ENCODE measurements at places on chromosomes 12 and 14.

DNA sequence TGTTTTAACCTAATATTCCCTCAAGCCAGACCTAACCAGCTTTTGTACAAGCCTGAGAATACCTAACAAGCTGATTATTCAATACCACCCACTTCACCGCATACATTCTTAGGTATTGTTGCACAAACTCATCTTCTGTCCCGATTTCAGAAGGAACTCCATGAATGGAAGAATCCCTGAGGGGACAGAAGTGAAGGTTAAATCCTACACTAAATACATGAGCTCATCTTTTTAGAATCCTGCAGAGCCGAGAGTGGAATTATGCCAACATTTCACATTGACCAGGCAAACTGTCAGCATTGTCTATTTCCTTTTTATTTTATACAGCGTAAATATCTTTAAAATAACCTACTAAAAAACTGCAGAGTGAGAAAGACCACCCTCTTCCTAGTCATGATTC, 140.7 kb upstream of the PRICKLE1 start:
- DNase-seq, result no peak

GRCh38 chr12:96250119-96250685, 56.0 kb downstream of the ELK3 start:
- DNase-seq, result no peak

DNA sequence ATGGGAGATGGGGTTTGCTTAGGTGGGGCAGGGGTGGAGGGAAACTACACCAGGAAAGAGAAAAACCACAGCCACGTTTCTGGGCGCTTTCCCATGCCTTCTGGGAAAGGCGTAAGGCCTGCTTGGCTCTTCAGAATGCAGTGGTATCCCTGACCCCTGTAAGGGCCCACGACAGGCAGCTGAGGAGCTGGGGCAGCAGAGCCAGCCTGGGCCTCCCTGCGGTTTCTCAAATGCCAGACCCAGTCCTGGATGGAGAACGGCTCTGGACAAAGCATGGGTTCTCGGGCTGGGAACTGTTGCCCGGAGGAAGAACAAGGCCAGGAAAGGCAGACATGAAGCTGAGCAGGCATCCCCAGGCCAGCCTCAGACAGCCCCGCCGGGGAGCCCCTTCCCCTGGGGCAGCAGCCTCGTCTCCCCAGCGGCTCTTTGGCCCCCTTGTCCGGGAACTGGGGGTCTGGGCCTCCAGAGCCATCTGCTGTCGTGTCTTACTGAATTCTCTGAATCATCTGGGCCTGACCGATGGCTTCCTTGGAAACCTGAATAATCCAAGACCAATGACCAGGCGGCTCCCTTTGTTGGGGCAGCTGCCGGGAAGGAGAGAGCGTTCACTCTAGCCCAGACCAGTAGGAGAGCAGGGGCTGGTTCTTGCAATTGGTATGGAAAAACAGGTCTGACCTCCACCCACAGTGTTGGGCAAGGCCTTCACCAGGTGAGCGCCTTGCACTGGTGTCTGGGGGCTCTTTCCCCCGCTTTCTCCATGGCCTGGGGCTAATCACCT, 64.0 kb upstream of the RIN3 start:
- DNase-seq, result peak; percentile 63

- peak; percentile 64 for DNase-seq
Observed at GRCh38 chr14:101478796-101479410, 82.4 kb upstream of the DIO3 start.

DNA sequence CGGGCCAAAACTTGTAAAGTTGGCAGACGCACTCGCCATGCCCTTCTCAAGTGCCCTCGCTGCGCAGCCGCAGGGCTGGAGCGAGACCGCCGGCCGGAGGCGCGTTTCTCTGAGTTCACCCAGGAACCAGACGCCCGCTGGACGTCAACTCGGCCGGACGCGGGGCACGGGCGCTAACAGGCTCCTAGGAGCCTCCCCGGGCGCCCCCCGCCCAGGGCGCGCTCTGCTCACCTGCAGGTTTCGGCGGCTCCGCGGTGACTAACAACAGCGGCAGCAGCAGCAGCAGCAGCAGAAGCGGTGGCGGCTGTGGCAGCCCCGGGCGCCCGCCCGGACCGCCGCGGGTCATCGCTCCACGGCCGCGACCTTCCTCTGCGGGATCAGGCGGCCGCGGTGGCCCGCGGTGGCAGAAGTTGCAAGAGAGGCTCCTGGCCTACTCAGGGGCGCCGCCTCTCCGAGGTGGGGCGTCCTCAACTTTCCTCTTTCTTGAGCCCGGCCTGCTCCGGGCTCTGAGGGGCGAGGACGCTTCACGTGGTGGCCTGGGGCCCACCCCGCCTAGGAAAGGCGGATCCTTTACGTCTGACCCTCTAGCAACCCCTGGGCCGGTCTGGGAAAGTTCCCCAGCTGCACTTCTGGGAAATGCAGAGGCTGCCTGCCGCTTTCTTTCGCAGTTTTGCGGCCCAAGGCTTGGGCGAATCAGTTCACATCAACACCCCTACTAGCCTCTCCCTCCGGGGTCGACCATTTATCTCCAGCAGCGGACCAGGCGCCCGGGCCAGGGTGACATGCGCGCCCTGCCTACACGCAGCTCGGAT, at the start of gene PLBD1:
Gene PLBD1 (minus strand): TSS at position 533 of the 812 bp plus-strand sequence. CDS start 187 bp downstream, at position 346.
- peak; percentile 90 for DNase-seq

GRCh38 chr14:91292491-91292890, 48.0 kb upstream of the GPR68 start:
- peak; percentile 60 for DNase-seq

- no peak for DNase-seq
Observed at GRCh38 chr12:6758506-6759095, 5.7 kb upstream of the MLF2 start.

Measured in posterior vena cava (tissue), 2 donors.